ENCODE measurements at places on chromosomes 1 and 21.

DNA sequence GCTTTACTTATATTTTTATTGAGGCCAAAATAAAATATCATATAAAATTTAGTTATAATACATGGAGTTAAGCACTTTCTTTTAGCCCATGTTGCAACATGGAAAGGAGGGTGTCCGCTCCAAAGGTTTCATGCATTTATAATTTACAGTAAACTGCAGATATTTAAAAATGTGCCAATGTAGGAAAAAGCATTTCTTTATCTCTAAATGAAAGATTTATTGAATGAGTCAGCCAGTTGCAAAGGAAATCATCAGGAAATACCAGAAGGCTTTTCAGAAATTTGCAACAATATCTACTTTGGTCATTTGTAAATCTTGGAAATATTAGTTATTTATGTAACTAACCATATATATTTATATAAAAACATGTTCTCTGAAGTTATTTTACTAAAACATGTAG lies 12.1 kb downstream of the ATP6V1G3 start:
- no peak for DNase-seq

GRCh38 chr21:45290948-45291612 lies 3.4 kb upstream of the POFUT2 start:
- no peak for DNase-seq

DNA sequence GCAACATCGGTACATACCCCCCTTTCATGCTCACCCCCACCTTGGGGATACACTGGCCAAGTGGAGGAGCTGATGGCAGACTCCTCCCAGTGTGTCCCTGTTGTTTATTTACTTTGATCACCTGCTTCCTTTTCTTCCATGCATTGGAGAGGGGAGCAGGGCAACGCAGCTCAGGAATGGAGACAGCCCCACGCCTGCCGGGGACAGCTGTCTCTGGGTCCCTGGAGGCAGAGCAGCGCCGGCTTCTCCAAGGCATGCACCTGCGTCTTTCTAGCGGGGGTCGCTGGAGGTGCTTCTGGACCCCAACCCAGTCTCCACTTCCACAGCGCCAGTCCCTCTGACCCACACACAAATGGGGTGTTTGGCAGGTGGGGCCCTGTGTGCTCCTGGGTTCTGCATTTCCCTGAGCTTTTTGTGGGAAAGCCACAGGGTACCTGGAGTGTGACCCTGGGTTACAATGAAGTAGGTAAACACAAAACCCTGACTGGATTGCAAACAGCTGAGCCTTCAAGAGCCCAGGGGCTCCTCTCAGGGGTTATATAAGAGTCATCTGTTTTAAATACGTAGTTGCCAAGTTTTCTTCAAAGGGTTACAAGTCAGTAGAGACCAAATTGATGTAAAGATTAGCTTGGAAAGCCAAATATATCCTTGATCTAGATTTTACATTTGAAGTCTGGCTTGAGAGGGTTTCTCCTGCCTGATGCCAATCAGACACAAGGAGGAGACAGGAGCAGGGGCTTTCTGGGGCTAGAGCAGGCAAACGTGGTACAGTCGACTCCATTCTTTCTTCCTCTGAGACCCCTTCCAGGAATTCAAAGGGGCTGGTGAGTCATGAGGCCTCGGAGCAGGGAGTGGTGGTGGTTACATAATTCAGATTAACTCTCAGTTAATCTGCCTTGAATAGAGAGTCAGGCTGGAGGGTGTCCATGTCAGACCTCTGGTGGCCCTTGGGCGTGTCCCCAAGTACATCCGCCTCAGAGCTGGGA lies 4.5 kb downstream of the AJAP1 start:
- no peak for DNase-seq

- peak; percentile 19 for DNase-seq
Observed at GRCh38 chr1:52955129-52955970, 28.3 kb downstream of the SCP2 start.

DNA sequence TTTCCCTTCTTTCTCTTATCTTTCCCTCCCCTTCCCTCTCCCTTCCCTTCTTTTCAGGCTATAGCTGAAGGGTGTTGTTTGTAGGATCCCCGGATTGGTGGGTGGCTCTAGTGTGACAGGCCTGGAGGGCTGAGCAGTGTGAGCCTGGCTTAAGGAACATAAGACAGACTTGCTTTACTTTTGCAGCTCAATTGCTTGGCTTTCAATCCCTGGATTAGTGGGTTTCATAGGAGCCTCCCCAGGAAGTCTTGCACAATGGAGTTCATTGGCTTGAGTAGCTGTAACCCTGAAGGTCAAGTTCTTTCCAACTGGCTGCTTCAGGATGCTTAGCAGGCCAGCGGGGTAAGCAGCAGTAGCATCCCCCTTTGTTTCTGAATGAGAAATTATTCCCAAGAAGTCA lies 126.7 kb downstream of the CAMTA1 start:
- DNase-seq = no peak

- no peak for DNase-seq
Observed at GRCh38 chr1:97647776-97648175, 273.1 kb downstream of the DPYD start.
